ENCODE measurements at places on chromosomes 4 and X.
A peak's percentile ranks its signal among the peaks of the same experiment; 100 is the strongest.

- no peak for DNase-seq
Observed at GRCh38 chr4:69640289-69640688, 847 bp upstream of the UGT2A2 start.

DNA sequence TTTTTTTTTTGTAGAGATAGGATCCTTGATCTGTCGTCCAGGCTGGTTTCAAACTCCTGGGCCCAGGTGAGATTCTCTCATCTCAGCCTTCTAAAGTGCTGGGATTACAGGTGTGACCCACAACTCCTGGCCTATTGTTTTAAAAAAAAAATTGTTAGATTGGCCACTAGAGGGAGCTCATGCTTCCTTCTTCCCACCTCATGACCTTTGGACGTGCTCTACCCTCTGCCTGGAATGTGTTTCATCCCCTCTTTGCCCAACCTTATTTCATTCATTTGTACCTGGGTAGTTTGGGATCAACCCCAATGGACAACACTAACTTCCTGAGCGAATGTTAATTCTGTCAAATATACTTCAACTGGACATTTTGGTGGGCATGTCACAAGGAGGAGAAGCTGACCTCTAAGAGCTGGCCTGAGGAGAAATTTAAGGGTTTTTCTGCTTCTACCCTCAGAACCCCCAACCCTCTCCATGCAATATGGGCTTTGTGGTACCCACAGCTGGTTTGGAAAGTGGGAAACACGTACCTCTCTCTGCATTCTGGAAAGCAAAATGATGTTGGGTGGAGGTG is 6.4 kb downstream of the PPEF2 start:
- DNase-seq = peak; percentile 24

DNA sequence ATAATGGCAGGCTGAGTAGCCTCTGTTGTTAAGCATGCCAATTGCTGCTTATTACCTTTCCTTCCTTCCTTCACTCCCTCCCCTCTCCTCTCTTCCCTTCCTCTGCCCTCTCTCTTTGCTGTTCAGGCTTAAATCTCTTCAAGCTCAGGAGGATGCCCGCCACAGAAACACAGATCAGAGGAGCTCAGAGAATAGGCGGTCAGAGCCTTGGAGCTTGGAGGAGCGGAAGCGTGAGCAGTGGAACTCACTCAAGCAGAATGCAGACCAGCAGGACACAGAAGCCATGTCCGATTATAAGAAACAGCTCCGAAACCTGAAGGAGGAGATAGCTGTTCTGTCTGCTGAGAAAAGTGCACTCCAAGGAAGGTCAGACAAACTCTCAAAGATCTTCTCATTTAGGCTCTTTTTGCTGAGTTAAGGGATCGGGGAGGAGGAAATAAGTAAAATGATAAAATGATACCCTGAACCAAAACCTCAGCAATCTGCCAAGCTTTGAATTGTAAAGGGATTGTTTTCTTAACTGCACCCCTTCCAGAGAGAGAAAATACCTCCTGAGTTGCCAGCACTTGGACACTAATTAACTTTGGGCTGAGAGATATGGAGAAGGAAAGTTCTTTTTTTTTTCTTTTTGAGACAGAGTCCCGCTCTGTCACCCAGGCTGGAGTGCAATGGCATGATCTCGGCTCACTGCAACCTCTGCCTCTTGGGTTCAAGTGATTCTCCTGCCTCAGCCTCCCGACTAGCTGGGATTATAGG is 20.9 kb downstream of the SPATA18 start:
- no peak for DNase-seq

- no peak for DNase-seq
Observed at GRCh38 chrX:153707406-153707805, 16.8 kb downstream of the BCAP31 start.

DNA sequence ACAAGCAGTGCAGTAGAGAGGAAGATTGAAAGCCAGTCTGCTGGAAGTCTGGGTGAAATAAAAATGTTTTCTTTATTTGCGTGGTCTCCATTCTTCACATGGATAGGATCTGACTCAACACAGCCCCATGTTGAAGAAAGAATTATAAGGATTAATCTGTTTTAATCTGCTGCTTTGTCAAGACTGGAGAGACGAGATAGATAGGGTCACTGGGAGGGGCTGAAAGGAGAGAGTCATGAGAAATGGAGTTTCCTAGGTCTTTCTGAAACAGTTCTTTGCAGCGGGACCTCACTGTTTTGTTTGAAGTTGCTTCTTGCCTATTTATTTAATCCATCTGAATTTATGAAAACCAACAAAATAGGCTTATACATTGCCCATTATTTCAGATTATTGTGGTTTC is 32.4 kb upstream of the RHOH start:
- DNase-seq = no peak

DNA sequence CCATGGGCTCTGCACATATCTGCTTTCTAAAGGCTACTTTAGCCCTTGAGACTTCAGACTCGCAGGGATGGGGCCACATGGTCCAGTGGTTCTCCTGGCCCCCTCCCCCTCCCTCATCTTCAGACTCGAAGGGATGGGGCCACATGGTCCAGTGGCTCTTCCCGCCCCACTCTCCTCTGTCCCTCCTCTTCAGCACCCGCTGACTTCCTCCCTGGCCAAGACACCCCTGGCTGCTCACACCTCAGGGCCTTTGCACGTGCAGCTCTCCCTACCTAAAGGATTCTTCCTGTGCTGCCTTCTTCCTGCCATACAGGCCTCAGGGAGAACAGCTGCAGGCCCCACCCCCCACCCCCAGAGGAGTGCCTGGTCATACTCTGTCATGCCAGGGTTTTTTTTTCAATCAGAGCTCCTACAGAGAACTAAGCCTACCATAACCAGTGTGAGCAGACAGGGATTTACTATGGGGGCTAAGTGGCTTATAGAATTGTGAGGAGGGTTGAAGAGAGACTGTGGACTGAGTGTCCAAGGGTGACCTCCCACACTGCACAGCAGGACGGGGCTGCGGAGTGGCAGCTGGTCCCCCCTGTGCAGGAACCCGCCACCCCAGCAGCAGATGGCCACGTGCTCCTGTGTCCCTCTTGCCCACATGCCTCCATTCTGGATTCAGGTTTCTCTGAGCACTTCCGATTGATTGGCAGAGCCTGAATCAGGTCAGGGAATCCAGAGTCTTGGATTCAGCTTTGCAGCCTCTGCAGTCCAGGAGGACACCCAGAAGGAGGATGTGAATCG is 6.1 kb upstream of the SPON2 start:
- DNase-seq = no peak

DNA sequence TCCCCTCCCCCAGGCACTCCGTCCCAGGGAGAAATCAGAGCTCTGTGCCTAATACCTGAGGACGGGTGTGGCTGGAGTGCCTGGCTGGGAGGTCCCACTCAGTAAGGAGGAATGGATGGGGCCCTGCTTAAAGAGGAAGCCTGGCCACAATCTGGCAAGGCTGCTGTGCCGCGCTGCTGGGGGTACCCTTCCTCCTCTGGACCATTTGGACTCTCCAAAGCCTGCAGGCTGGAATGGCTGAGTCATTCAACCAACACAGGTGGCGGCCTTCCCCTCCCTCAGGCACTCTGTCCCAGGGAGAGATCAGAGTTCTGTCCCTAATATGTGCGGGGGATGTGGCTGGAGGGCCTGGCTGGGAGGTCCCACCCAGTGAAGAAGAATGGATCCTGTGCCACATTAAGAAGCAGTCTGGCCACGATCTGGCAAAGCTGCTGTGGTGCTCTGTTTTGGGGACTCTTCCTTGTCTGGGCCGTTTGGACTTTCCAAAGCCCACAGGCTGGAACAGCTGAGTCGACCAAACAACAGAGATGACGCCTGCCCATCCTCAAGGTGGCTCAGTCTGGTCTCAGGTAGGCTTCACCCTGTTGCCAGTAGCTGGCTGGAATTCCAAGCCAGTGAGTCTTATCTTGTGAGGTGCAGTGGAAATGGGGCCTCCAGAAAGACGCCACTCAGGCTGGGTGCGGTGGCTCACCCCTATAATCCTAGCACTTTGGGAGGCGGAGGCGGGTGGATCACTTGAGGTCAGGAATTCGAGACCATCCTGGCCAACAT is 127.3 kb upstream of the HUWE1 start:
- no peak for DNase-seq

GRCh38 chrX:41684138-41684537 is 4.6 kb upstream of the GPR34 start:
- DNase-seq = no peak
